ENCODE measurements at places on chromosomes 1 and 21. TPM values are rescaled to one million over a fixed set of nuclear protein-coding genes. Genes with fewer than 3 reads are reported as not detected.
A peak's percentile ranks its signal among the peaks of the same experiment; 100 is the strongest.

DNA sequence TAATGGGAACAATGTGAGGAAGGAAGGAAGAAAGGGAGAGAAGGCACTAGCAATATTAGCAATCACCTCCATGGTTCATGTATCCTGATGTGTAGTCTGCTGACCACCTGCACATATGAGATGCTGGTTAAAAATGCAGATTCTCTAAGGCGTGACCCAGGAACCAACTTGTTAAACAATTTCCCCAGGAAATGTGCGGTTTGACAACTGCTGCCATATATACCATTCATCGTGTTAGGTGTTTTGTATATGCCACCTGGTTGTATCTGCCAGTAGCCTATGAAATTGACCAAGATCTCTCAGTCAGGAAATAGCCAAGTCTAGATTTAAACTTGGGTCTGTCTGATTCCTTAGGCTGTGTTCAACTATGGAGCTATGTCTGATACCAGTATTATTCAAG, 4.1 kb downstream of the SEMA4A start:
- DNase-seq: no peak

- peak; percentile 22 for DNase-seq
Measured at GRCh38 chr1:180358649-180359048, 128.6 kb downstream of the LHX4 start.

- no peak for DNase-seq
Measured at GRCh38 chr21:29800056-29800455, 139.7 kb downstream of the GRIK1 start.

The SMCP gene
- total RNA-seq: not detected

DNA sequence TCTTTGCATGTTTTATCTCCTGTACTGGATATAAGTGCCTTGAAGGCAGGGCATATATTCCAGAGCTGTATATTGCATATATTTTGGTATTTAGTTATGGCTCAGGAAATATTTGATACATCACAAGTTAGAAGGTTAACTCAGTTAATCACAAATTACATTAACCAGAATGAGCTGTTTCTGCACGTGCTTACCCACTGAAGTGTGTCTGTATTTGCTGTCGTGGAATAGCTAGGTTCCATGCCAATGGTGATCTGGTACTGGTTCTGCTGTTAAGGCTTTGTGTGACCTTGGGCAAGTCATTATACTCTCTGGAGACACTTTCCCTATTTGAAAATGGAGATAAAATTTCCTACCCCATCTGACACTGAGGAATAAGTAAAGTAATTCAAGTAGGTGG, 50.7 kb downstream of the OSBPL9 start:
- no peak for DNase-seq

- no peak for DNase-seq
Measured at GRCh38 chr1:53868565-53868964, 21.0 kb downstream of the YIPF1 start.

The SIK1 gene
- 3.7 TPM for total RNA-seq

DNA sequence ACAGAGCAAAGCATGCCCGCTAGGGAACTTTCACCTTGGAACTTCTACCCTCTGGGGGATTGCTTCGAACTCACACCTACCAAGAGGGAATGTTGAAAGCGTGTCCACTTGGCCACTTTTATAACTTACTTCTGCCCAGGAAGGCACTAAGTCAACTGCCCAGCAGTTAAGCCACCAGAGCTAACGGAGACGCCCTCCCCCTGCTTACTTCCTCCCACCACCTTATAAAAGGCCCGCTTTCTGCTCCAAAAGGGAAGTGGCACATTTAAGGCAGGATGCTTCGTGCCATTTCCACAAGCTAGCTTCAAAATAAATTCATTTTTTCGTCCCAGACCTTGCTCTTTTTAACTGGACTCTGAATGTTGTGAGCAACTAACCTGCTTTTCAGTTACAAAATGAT, 3.2 kb upstream of the AK2 start:
- DNase-seq: no peak

- DNase-seq: no peak
Measured at GRCh38 chr1:62245201-62245600, 50.6 kb downstream of the L1TD1 start.

DNA sequence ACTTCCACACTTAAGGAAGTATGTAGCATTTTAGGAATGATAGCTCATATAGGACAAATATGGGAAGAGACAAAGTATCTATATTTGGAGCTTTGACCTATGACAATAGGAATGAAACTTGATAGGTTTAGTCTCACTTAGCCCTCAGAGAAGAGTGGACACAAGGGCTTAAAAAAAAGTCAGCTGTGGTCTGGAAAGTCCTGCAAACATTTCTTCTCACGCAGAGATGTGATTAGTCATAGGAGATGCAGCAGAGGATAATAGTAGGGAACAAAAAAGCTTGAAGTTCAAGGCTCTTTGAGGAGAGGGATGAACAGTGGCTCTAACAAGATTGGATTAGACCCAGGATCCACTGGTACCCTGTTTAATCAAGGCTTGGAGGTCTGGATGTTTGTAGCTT, 14.8 kb upstream of the RNF220 start:
- no peak for DNase-seq

GRCh38 chr1:110449661-110450651, 993 bp upstream of the PROK1 start:
- DNase-seq: no peak

DNA sequence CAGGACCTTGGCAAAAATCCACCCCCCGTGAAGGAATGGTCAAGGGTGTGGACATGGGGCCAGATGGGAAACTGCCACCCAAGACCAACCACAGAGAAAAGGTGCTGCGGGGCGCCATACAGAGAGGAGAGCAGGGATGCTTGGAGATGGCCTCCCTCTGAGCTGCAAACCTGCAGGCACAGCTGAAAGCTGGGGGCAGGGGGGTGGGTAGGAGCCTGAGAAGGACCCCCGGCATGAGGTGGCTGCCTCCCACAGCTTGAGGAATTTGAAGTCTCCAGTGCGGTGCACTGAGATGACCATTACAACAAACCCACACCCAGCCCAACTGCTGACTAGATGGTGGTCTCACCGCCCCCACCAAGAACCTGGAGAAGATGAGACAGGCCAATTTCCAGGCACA, 84.8 kb downstream of the WDR4 start:
- DNase-seq: no peak

DNA sequence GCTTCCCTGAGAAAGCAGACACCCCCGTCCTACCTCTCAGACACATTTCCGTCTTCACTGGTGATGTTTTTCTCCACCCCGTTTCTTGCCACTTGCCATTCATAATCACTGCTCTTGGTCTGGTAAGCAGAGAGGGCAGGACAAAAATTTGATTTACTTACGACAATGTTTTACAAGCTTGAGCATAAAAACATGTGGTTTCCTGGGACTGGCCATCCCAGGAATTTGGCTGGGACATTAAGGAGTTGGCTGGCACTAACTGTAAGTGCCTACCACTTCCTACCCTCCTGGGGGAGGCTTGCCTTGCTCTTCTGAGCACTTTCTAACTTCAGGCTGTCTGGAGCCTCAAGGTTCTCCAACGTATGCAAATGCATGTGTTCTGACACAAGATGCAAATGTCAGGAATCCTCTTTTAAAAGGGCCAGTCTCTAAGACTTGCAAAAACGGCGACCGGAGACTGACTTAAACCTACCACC, 24.2 kb downstream of the ZBTB18 start:
- no peak for DNase-seq

DNA sequence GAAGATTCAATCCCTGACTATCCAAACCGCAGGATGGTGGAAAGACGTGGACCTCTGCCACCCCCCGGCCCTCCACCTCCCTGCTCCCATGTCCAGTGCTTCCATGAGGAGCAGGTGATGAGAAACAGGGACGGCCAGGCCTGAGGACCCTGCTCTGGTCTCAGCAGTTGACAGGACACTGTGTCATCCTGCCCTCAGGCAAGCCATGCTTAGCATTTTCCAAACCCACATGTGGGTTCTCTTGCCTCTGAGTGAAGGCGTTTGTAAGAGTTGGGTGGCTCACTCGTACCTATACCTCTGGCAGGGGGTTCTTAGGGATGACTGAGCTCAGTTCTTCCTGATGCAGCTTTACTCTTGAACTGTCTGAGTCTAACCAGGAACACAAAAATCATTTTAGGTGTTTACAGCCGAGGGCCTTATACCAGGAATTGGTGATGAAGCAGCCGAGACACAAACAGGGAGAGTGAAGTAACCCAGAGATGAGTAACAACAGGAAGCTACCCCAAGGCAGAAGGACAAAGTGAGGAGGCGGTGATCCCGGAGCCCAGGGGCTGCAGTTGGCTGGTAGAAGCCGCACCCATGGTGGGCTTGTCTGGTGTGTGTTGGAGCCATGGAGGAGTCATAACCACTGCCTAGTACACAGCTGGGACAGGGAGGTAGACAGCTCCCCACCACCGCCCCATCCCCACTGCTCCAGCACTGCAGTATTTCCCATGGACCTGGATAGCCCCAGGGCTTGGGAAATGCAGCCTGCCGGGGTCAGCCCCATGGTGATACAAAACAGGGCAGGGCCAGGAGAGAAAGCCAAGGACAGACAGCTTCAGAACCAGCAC, 21.4 kb downstream of the MYBPH start:
- no peak for DNase-seq

DNA sequence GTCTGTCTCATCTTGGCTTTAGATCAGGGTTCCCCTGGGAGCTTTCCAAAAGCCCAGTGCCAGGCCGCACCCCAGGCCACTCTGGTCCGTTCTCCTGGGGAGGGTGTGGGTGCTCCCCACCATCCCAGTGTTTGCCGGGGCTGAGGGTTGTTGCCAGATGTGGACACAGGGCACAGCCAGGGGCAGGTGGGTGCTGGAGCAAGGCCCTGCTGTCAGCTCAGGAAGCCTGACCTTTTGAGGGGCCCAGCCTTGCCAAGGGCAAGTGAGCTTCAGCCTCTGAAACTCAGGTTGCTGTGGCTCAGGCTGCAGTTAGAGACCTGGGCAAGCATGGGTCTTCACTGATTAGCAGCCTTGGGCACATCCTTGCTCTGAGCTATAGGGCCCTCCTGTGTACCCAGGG, 22.8 kb upstream of the ZBTB21 start:
- DNase-seq: no peak
